ENCODE measurements at places on chromosomes 1 and 21.

DNA sequence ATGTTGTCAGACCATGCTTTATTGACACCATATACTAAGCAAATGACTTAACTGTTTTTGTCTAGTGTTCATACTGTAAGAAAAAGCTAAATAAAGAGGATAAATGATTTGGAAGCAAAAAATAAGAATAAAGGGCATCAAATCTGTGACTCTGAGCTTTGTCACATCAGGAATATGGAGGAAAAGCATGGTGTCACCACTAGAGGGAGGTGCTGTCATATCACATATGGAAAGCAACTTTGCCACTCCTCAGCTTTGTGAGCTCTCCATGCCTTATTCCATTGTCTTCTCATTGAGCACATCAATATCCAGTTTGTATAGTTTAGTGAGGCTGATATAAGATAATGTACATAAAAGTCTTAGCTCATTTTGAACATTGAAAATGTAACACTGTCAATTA, 20.8 kb upstream of the GBP1 start:
- DNase-seq: no peak

DNA sequence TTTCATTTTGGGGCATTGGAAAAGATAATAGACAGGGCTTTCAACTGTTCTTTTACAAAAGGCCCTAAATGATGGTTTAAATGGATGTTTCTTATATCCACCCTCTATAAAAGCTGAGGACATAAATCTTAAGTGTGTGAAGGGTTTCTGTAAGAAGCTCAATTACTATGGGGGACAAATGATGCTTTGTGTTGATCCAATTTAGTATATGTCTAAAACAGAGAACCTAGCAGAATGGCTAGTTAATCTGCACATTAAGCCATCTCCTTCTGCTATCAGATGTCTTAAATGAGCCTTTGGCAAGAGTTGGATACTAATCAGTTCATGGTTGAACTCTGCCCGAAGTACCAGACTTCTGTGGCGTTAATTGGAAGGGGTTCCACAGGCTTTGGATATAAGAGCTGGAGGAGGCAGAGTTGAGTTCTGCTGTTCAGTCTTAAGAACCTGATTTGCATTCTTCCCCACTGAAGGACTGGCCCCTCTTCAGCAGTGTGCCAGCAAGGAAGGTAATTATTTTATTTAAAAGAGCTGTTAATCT, 43.1 kb downstream of the PTGFRN start:
- DNase-seq: no peak

GRCh38 chr1:18575620-18576019, 55.0 kb upstream of the PAX7 start:
- DNase-seq: peak; percentile 3

GRCh38 chr1:7470904-7471638, 300.0 kb upstream of the VAMP3 start:
- no peak for DNase-seq

DNA sequence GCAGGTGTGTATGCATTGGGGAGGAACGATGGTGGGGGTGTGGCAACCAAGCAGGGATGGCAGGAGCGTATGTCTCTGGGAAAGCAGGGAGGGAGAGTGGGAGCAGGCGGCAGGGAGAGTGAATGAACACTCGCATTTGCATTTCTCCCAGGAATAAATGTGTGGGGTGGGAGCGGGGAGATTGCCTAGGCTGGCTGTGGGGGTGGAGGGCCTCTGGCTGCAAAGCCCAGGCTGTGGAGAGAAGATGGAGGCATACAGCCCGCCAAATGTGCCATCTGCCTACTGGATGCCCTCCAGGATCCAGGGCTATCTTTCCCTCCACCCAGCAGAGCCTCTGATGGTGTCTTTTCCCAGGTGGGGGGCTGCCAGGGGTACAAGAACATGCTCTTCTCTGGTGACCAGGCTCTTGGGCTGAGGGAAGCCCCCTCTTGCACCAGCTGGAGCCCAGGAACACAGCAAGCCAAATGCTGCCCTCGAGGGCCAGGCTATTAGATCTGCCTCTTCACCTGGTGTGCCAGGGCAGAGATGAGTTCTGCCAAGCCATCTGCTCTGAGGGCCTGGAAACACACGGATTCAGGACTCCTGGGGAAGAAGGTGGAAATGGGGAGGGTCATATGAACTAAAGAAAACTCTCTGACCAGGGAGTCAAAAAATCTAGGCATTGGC, 1.7 kb upstream of the OPTC start:
- DNase-seq: no peak

DNA sequence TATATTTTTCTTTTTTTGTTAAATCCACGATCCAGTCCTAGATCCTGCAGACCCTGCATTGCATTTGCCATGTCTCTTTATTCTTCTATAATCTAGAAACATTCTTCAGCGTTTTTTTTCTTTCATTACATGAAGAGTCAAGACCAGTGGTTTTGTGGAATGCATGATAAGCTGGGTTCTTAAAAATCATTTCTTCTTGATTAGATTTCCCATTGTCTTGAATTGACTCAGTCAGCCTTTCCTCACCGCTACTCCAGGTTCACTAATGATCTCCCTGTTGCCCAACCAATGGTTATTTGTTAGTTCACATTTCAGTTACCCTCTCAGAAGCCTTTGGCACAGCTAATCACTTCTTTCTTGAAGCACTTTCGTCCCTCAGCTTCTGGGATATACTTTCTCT, 25.2 kb downstream of the CHD1L start:
- no peak for DNase-seq

DNA sequence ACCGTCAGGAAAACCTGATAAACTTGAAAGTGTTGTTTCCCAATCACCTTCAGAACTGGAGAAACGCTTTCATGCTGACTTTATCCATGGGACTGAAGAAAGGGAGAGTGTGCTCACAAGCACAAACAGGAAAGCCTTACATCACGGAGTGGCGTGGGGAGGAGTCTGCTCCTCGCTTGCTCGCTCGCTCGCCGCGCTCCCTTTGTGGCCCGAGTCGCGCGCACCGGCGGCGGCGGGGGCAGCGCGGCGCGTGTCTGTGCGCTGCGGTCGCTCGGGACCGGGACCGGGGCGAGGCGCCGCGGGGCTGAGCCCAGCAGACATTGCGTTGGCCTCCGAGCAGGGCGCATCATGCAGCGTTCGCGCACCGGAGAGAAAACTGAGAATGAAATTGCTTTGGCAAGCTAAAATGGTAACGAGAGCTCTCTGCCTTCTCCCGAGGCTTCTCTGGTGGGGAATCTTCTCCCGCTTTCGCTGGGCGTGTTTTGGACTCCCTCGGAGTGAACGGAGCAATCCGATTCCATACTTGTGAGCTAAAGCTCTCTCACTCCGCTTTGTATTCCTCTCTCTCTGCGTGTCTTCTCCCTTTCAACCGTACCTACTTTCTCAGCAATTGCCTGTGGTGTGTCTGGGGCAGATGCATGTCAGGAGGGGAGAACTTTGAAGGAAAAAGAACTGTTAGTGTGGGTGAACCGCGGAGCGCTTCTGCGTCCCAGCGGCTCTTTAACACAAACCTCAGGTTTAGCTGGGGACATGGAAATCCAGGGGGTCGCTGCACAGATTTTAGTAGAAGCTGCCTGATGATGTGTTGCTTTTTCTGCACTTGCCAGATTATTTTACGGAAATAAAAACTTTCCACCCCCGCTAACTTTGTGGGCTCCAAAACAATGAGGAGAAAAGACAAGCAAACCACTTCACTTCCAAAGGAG, at the start of gene RGL1:
Gene RGL1 (plus strand): TSS at position 205 of the 926 bp plus-strand sequence. CDS start 178 bp downstream, at position 383.
- no peak for DNase-seq

GRCh38 chr1:111471012-111471411, 2.8 kb upstream of the C1orf162 start:
- DNase-seq: peak; percentile 44

GRCh38 chr1:208273386-208274017, 29.3 kb upstream of the PLXNA2 start:
- no peak for DNase-seq

Data from activated T-helper 9 cell treated with anti-CD3 and anti-CD28 coated beads, Interleukin-2, amount 50 U/mL, for 16 hours (primary cell).